Activated T-helper 1 cell treated with anti-CD3 and anti-CD28 coated beads, Interleukin-12 subunit alpha, Interleukin-12 subunit beta, Interleukin-2, Interleukin-4 antibody, amounts not matched to agents 30 ng/mL and 10 ng/mL and 1 ng/mL, durations not matched to agents 14 hours and 24 hours and 36 hours (primary cell): ENCODE measurements at places on chromosomes 6 and 20.

GRCh38 chr6:109686566-109687265 is 4.3 kb downstream of the AK9 start:
- no peak for DNase-seq

- DNase-seq: no peak
Observed at GRCh38 chr6:42988486-42989020, 4.2 kb downstream of the PPP2R5D start.

DNA sequence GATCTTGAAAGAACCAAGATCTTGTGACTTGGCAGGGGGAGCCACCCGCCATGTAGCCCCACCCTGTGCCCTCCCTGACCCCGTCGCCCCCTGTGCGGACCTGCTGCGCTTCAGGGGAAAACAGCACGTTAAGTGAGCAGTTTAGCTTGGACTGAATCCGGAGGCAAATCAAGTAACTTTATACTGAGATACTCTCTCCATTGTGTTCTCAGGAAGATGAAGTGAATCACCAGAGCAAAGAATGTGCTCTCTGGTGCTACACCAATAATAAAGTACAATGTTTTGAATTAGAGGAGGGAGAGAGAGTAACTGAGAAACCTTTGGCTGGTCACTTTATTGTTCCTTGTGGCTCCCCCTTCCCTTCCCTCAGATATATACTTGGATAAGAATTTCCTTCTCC is 83.4 kb downstream of the TXNDC5 start:
- DNase-seq: no peak

DNA sequence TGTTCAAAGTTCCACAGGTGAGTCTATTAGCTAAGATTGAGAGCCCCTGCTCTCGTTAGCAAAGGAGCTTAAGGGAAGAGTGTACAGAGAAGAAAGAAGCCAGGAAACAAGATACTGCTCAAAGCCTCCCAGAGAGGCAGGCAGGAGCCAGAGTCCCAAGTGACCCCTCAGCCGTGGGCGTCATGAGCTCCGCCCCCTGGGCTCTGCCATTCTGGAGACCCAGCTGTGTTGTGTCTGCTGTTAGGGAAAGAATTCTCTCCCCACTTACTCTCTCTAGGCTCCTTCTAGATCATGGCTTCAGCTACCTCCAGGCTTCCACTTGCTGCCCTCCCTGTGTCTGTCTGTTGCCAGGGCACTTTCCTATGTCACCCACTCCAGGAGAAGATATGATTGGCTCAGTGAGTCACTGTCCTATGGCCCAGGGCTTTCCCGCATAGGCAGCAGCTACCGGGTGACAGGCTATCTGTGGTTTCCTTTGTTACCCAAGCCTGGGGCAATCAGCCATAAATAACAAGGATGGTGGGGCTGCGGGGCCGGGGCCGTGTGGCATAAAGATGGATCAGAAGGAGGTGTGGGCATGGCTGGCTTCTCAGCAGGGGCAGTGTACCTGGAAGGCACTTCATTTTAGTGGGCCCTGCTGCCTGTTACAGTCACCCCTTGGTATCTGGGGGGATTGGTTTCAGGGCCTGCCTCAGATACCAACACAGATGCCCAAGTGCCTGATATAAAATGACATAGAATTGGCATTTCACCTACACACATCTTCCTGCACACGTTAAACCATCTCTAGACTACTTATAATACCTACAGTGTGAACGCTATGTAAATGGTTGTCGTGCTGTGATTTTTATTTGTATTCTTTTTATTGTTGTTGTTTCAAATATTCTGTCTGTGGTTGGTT is 118.9 kb downstream of the ARMC2 start:
- no peak for DNase-seq

DNA sequence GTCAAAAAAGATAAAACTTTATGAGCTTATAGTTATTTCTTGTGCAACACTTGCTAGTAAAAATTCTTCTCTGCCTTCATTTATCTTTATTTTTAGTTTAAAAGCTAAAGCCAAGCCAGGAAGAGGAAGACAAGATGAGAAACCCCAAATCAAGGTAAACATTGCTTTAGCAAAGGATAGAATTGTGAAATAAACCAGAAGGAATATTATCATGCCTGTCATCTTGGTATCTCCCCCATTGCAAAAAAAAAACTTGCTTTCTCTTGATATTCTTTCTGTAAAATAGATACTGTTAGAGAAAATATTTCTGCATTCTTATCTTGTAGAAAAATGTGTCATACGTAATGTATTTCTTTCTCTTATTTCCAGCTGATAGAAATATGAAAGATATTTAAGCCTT is 432.8 kb downstream of the GJA1 start:
- DNase-seq: no peak

DNA sequence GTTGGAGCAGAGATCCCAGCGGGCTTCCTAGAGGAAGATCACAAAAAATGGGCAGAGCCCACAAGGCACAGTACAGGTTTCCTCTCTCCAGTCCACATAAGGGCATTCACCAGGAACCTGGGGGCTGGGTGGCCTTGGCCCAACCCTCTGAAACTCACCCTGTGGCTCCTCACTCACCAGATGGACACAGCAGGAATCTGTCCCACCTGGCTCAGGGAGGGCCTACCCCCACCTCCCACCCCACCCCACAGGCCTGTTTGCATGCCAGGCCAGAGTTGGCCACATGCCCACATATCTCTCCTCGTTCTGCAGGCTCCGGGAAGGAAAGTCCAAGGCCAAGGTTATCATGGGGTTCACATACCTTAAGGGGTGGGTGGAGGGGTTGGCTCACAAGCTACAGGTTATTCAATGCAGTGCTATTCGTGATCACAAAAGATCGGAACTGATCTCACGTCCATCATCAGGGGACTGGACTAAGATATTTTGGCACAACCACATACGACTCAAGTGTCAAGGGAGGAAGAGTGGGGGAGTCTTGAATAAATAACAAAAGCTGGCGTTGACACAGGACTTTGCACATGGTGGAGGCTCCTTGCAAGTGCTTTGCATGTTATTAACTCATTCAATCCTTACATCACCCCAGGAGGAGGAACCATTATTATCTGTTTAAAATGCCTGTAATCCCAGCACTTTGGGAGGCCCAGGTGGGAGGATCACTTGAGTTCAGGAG is 13.0 kb downstream of the RIPOR3 start:
- no peak for DNase-seq

DNA sequence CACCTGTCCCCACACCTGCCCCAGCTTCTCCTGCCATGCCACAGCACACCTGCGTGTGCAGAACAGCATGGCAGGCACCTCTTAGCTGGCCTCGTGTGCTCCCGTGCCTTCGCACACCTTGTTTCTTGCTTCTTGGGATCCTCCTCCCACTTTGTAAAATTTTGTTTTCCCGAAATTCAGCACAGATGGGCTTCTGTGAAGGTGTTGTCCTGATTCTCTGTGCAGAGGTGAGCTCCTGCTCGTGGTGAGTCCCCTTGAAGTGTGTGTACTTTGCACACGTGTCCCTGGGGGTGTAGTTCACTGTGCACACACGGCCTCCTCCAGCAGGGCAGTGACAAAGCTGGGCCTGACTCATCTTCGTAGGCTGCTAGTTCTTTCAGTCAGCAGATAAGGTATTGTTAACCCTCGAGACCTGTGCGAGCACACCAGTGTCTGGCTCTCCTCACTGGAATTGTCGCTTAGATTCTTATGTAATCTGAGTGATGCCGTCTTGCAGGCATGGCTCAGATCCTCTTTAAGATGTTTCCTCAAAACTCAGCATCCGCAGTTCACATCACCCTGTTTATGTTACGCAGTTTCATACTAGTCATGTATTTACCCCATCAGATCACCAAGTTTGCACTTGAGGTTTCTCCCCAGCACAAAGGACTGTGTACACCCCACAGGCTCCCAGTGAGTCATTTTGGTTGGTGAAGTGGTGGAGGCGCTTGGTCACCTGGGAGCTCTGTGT is 77.7 kb downstream of the CDYL start:
- no peak for DNase-seq
